ENCODE measurements at places on chromosomes 1 and 21.

- no peak for DNase-seq
Measured at GRCh38 chr1:205275133-205275532, 46.4 kb downstream of the NUAK2 start.

DNA sequence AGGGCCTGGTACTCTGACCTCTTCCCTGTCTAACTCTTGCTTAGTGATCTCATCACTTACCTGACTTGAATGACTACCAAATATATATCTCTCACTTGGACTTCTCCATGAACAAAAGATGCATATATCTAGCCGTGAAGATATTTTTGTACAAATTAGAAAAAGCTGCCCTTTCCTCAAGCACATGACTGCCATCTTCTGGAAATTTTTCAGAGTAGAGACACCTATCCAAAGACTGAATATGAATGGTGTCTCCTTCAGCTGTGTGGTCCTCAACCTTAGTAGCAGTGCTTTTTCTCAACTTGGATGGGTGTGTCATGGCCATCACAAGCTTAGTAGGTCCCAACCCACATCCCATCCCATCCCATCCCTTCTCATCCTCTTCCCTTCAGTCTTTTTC, 142.3 kb downstream of the DNM3 start:
- no peak for DNase-seq

DNA sequence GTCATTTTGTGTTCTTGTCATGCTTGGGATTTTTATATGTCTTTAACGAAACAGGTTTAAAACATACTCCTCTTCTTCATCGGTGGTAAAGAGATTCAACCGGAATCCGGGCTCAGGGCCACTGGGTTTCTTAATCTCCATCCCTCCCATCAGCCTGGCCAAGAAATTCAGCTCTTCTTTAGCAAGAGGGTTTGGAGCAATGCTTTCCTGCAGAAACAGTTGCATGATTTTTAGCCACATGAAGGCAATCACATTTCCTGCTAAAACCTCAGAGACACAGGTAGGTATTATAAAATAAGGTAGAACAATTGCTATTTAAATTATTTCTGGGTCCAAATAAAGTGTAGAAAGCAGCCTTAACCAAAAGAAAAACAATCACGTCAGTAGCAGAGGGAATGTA, 22.7 kb upstream of the LSM10 start:
- no peak for DNase-seq

DNA sequence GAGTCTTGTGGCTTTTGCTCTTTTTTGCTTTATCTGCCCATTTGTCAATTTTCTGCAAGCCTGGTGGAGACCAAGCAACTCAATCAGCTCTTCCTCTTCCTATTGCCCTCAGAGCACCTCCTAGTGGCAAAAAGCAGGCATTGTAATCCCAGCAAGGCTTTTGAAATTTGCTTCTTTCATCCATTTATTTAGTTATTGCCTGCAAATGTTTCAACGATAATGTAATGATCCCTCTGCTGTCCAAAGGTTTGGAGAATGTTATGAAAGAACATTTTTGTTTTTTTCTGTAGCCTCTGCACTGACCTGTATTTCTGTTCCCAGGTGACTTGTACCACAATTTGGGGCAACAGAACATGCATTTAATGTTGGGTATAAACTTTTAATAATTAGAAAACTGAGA, 127.8 kb downstream of the GABPA start:
- DNase-seq = peak; percentile 4

GRCh38 chr1:9093091-9093490, 23.7 kb upstream of the SLC2A5 start:
- DNase-seq = no peak

Measured in nephron progenitor cell (in vitro differentiated cells).